ENCODE measurements at places on chromosomes 2 and 18. TPM values are rescaled to one million over a fixed set of nuclear protein-coding genes. Genes with fewer than 3 reads are reported as not detected.

DNA sequence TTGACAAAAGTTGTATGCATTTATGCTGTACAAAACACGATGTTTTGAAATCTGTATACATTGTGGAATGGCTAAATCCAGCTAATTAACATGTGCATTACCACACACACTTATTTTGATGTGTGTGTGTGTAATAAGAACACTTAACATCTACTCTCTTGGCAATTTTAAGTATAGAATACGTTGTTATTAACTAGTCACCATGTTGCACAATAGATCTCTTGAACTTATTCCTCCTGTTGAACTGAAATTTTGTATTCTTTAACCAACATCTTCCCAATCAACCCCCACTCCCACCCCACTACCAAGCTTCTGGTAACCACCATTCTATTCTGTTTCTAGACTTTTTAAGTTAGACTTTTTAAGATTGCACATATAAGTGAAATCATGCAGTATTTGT, 16.3 kb upstream of the SP3 start:
- no peak for DNase-seq

DNA sequence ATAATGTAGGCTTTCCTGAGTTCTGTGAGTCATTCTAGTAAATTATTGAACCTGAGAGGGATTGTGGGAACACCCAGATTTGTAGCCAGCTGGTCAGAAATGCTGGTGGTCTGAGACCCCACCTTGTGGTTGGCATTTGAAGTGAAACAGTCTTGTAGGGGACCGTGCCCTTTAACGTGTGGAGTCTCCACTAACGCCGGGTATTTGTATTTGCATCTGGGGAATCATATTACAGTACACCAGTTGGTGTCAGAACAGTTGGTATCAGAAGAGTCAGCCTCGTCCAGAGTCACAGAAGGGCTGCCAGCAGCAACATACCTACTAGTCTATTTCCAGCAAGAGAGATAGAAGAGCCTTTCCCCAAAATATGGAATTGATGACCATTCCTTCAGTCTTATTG, 38.3 kb upstream of the PTPN4 start:
- DNase-seq = no peak

DNA sequence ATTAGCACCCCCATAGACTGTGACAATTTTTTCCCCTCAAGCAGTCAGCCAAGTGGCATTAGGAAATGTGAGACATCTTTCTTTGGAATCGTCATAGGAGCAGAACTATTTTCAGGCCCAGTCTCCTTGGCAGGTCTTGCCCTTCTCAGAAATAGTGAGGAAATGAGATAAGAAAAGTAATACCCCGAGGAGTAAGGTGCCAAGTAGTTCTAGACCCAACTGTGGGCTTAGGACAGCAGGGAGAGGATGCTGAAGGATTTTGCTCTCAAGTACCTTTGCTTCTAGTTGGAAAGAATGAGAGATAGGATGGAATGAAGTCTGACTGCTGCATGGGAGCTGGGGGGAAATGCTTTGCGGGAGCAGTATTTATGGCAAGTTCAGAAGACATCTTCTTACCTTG, 31.8 kb downstream of the PRKCE start:
- DNase-seq = no peak

GRCh38 chr2:12694990-12695774, 21.6 kb upstream of the TRIB2 start:
- DNase-seq = no peak

DNA sequence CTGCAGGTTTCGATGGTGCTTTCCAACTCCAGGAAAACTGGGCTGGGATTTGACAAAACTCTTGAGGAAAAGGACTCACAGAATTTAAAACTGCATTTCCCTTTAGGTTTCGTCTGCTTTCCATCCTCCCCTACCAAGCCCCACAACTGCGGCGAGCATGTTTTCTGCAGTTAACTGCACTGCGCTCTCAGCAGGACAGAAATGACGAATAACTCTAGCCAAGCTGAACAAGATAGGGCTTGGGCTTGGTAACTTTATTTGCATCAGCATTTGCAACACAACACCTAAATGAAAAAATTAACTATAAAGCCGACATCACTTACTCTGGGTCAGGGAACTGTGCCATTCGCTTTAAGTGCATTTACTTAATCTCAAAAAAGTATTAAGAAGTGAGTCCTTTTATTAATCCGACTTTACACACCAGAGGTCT, 669 bp upstream of the PIKFYVE start:
- no peak for DNase-seq

GRCh38 chr2:230914886-230915285, 10.2 kb downstream of the GPR55 start:
- no peak for DNase-seq

- no peak for DNase-seq
Observed at GRCh38 chr18:48796491-48797205, 154.1 kb downstream of the SMAD7 start.

Gene TCF23
- total RNA-seq = not detected

DNA sequence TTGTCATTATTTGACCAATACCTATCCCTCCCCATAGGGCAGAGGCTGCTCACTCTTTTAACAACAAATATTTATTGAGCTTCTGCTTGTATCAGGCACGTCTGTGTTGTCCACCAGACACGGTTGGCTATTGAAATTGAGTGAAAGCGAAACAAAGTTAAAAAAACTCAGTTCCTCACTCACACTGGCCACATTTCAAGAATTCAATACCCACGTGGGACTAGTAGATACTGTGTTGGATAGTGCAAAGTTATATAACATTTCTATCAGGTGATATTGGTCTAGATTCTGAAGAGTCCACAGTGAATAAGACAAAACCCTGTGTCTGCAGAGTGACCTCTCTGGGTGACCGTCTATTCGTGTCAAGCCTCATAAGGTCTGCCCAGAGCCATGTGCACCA, 43.9 kb upstream of the GALR1 start:
- no peak for DNase-seq

DNA sequence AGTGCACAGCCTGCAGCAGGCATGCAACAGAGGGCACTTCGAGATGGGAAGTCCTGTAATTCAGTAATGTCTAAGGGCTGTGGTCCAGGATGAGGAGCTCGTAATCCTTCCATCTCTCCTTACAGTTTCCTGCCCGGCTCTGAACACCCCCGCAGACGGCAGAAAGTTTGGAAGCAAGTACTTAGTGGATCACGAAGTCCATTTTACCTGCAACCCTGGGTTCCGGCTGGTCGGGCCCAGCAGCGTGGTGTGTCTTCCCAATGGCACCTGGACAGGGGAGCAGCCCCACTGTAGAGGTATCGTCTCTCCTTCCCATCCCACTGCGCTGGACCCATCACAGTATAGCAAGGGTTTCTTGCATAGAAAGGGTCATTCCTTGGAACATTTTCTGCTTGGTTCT, 26.7 kb downstream of the FBLN7 start:
- no peak for DNase-seq

Gene PTPN4
- total RNA-seq = 11.3 TPM

Gene PLCL1
- not detected for total RNA-seq

DNA sequence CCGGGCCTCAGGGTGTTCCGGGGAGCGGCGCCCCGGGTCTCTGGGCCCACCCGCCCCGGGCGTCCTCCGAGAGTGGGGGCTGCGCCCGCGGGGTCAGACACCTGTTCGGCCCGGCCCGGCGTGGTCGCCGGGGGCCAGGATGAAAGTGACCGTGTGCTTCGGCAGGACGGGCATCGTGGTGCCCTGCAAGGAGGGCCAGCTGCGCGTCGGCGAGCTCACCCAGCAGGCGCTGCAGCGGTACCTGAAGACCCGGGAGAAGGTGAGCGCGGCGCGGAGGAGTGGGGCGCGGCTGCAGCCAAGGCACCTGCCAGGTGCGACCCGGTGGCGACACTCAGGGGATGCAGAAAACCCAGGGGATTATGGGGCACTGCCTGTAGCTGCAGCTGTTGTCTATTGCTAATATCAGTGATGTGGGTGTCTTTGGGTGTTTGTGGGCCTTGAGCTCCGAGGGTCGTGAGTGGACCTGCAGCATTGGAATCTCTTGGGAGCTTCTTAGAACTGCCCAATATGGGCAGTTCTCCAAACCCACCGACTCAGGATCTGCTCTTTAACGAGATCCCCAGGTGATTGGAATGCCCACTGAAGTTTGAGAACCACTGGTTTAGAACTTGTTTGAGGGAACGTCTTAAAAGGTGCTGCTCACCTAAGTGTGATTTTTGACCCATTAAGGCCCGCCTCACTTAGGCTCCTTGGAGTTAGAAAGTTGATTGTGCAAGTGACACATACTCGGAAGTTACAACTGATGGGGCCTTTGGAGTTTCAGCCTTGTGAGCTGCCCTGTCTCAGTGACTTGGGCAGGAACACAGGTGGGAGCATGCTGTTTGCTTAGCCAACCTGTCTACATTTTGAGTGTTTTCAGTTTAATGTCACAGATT, 823 bp downstream of the PARD3B start:
- DNase-seq = no peak

Gene CHST10
- 22.1 TPM for total RNA-seq

DNA sequence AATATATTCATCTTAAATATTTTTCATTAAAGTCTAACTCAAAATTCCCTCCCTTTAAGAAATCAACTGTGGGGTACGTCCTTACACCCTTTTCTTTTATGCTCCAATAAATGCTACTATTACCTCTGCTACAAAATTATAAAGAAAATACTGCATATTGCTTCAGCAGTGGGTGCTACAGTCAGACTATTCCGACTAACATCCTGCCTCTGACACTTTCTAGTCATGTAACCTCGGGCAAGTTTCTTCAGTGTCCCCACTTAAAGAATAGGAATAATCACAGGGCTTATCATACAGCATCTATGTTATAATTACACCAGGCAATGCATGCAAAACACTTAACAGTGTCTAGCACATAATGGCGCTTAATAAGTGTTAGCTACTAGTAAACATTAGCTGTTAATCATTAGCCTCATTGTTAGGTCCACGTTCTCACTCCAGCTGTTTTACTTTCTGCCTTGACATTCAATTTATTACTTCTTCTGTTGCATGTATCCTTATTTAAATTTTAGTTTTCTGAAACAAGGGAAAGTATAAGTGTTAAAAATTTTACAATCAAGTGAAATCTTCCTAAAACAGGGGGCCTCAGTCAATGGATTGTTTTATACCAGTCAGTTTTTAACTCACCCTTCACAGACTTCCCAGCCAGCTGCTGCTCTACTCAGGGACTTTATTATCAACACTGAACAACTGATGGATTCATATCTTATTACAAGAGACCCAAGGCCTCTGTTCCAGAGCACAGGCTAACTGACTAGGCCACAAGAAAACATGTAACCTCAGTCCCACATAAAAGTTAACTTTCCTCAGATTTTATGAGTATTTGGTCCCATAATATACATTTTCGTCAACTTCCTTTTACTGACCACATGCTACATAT, 54.0 kb downstream of the CLASP1 start:
- DNase-seq = peak; percentile 48

Gene FSIP2
- 0.03 TPM for total RNA-seq

All from Caki2 (cell line).